Hippocampal formation (tissue), 2 donors: ENCODE measurements at places on chromosomes 5 and 9.

GRCh38 chr5:71734141-71734540 is 15.1 kb downstream of the CARTPT start:
- no peak for DNase-seq

DNA sequence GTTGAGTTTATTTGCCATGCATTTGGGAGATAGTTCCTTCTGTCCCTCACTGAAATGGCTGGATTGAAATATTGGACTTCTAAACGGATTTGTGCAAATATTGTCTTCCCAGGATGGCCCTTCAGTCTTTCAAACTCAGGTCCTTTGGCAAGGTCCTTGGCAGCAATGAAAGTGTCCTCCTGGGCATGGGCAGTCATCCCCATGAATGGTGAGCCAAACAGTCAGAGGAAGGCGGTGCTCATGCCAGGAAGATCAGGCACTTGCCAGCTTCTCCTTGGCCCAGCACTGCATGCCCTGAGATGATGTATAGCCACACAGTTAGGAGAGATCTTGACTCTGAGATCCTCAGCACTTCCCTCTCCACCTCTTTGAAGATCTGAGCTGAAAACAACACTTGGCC is 221.4 kb upstream of the KLF4 start:
- no peak for DNase-seq

DNA sequence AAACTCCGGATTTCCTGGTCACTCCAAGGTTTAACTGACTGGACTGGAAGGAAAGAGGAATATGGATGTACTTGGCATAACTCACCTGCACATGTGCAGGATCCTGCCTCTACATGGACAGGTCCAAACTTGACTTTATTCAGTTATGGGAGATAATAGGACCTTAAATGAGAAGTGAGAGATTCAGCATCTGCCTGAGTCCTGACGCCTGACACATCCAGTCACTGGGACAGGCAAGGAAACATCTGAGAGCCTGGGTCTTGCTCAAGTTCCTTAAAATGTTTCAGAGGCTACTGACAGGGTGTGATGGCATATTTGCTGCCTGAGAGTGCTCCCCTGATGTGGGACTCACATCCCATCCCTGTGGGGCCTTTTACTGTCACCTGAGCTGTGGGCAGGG is 34.9 kb downstream of the ZNF354A start:
- DNase-seq, result no peak

DNA sequence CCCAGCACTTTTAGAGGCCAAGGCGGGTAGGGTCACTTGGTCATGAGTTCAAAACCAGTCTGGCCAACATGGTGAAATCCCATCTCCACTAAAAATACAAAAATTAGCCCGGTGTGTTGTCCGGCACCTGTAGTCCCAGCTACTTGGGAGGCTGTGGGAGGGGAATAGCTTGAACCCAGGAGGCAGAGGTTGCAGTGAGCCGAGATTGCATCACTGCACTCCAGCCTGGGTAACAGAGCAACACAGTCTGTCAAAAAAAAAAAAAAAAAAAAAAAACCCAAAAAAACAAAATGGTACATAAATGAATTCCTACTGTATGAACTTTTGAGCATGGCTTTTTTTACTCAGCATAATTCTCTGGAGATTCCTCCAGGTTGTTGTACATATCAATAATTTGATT is 37.6 kb upstream of the PCAT7 start:
- DNase-seq, result no peak

- DNase-seq, result no peak
Measured at GRCh38 chr9:104923289-104923688, 4.7 kb downstream of the ABCA1 start.

GRCh38 chr5:52777186-52777585 is 10.5 kb upstream of the ITGA1 start:
- no peak for DNase-seq

DNA sequence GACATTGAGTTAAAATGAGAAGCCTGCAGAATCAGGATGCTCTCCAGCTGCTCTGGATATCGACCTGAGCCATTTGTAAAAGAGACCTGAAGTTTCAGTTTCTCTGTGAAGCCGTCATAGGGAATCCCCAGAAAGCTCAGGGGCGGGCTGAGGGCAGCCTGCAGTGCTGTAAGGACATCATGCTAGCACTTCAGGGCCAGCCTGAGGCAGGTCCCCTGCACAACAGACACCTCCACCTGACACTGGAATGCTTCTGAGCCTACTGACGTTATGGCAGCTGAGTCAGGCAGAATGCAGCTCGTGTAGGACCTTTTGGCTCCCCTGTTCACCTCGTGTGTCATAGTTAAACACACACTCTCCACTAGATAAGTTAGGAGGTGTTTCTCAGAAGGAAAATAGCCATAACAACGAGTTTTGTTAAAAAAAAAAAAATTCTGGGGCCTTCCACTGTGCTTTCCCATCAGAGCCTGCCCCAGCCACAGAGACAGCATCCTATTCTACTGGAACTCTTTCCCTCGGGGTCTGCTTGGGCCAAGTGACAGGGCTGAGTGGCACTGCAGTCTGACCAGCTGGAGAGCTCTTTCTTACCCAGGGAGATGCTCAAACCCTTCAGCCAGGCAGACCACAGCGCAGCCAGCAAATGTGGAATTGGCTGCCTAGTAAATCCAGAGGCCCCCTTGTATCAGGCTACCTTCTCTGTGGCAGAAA is 354.9 kb downstream of the DIRAS2 start:
- no peak for DNase-seq

- DNase-seq, result no peak
Measured at GRCh38 chr9:138071292-138071691, 193.7 kb downstream of the CACNA1B start.

- DNase-seq, result no peak
Measured at GRCh38 chr9:37955781-37956422, 52.0 kb upstream of the SLC25A51 start.

- DNase-seq, result no peak
Measured at GRCh38 chr5:72066705-72067107, 40.6 kb upstream of the MAP1B start.

GRCh38 chr5:136686192-136686872 is 321.0 kb upstream of the TRPC7 start:
- DNase-seq, result no peak

GRCh38 chr5:171790408-171790807 is 4.8 kb downstream of the SMIM23 start:
- DNase-seq, result no peak

DNA sequence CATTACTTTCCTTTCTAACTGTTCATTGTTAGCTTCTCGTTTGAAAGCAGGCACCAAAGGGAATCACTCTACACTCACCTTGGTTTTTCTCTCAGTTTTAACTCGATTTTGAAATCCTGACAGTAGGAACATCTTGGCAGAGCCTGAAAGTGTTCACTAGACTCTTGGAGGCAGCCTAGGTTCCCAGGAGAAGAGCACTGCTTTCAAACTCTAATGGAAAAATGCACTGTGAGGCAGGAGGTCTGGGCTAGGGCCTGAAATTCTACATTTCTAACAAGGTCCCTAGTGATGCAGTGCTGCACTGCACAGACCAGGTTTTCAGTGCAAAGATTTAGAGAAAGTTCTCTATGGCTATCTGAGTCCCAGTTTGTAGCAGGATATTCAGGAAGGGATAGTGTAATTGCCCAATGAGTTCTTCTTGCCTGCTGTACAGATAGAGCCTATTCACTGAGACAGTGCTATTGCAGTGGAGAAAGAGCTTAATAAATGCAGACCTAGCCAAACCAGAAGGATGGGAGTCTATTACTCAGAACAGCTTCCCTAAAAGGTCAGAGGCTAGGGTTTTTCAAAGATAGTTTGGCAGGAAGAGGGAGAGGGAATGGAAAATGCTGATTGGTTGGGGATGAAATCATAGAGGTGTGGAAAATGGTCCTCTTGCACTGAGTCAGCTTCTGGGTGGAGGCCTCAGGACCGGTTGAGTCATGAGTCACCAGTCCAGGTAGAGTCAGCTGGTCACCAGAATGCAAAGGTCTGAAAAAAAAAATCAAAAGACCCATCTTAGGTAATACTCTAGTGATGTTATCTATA is 153.9 kb downstream of the GPBP1 start:
- no peak for DNase-seq

DNA sequence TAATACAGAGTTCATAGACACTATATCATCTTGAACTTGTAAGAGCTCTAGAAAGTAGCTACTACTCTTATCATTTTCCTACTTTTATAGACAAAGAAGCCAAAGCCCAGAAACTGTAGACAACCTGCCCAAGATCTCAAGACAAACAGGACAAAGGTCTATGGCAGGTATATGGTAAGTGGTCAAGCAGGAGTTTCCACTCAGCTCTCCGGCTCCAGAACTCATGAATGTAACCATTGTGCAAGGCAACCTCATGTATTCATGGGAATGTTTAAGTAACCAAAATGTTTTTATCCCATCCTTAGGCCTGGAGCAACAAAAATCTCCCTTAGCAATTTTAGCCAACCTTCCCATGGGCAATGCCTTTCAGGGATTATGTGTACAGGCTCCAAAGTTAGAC is 163.4 kb upstream of the PUM3 start:
- DNase-seq, result no peak

GRCh38 chr5:153515301-153515700 is 24.8 kb downstream of the GRIA1 start:
- no peak for DNase-seq

DNA sequence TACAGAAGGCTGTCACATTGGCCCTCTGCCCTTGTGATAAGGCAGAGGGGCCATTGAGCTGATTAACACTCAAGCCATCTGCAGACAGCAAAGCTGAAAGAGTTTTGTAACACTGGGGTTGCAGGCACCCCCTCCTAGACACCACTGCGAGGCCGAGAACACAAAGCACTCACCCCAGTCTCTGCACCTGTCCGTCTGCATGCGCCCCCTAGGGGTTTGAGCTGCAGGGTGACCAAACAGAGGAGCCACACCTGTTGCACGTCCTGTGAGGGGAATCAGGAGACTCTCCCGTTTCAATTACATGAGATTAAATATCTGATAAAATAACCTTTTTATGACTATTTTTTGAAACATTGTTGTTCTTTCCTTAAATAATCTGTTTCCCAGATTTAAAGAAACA is 1180.4 kb downstream of the CDH9 start:
- no peak for DNase-seq

GRCh38 chr5:9549941-9550340 is 4.1 kb upstream of the SEMA5A start:
- DNase-seq, result no peak

DNA sequence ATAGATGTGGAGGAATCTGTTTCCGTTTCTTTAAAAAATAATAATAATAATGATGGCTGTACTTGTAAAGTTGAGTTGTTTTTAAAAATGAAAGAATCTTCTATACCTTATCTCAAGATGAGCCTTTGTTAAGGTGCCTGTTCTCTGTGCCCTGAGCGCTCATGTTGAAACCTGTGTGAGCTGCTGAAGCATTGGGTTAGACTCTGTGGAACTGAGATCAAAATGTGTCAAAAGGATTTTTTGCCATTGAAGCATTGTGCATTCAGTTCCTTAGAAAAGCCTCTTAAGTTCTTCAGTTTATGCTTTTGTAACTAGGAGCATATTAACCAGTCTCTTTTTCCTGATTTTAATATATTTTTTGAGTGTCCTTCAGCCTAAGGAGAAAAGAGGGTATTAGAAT is 67.7 kb downstream of the NUP214 start:
- no peak for DNase-seq

DNA sequence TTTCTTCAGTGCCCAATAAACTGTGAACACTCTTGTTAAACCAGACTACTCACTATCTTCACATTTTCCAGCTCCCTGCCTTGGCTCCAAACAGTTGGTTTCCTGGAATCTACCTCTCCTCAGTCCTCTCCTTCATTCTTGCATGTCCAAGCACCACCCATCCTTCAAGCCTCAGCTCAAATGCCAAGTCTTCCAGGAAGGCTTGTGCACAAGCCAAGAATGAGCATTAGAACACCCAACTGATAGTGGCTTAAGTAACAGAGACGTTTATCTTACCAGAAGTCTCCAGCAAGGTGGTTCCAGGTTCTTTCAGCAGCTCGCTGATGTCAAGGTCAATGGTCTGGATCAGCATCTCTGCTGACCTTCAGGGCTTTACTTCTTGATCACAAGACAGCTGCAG is 60.1 kb downstream of the PTPDC1 start:
- no peak for DNase-seq

- no peak for DNase-seq
Measured at GRCh38 chr5:75672616-75673015, 44.6 kb downstream of the POC5 start.

DNA sequence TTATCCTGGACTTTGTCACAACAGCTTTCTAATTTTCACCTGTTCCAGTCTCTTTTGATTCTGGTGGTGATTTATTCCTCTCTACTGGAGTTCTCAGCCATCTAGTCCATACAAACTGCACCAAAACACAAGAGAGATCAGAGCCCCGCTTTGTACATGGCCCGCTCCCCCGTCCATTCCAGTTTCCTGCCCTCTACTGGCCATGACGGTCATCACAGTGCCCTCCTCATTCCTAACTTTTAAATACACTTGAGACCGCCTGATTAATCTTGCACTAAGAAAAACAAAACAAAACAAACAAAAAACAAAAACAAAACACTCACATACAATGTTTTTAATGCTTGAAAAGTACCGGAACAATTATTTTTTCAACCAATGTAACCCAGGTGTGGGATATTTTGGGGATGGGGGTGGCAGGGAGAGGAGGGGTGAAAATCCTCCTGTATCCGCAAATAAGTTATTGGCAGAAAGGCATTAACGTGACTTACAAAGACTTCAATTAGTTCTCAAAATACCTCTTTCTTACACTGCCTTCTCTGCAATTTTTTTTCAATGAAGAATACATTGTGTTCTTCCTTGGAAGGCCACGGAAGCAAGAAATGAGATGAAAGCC is 84.8 kb upstream of the PAM start:
- no peak for DNase-seq

- no peak for DNase-seq
Measured at GRCh38 chr5:160699301-160699700, 152.7 kb downstream of the ATP10B start.

GRCh38 chr9:98031935-98032334 is 24.6 kb upstream of the NANS start:
- DNase-seq, result no peak

DNA sequence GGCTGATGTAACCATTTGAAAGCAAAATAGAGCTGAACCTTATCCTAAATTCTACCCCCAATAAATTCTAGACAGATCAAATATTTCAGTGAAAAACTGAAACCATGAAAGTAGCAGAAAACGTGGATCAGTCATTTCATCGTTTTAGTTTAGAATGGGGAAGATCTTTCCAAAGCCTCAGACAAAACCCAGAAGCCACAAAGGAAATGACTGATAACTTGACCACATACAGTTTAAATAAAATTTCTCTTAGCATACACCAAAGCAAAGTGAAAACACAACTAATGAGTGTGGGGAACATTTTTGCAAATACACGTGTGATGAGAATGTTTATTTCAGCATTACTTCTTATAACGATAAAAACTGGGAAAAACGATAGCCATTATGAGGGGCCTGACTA is 284.8 kb downstream of the ADGRV1 start:
- no peak for DNase-seq
